Stimulated activated CD4-positive, alpha-beta T cell treated with anti-CD3 and anti-CD28 coated beads, Interleukin-12 subunit alpha, Interleukin-12 subunit beta, amount 100 ng/mL, for 48 hours (primary cell): ENCODE measurements at places on chromosomes 16 and 17.

- no peak for DNase-seq
These were observed 40.0 kb downstream of the SOST start for GRCh38 chr17:43718544-43718943.

GRCh38 chr17:43616852-43617251 is 44.9 kb downstream of the MEOX1 start:
- DNase-seq: no peak

GRCh38 chr17:61507383-61508066 is 55.3 kb downstream of the TBX4 start:
- DNase-seq: no peak

- no peak for DNase-seq
These were observed 16.5 kb upstream of the CMTM4 start for GRCh38 chr16:66713076-66713475.

GRCh38 chr17:6815775-6816174 is 15.8 kb downstream of the TEKT1 start:
- no peak for DNase-seq
